ENCODE measurements at places on chromosomes 5 and 9.

GRCh38 chr9:107938801-107939386 lies 449.3 kb upstream of the KLF4 start:
- DNase-seq = no peak

DNA sequence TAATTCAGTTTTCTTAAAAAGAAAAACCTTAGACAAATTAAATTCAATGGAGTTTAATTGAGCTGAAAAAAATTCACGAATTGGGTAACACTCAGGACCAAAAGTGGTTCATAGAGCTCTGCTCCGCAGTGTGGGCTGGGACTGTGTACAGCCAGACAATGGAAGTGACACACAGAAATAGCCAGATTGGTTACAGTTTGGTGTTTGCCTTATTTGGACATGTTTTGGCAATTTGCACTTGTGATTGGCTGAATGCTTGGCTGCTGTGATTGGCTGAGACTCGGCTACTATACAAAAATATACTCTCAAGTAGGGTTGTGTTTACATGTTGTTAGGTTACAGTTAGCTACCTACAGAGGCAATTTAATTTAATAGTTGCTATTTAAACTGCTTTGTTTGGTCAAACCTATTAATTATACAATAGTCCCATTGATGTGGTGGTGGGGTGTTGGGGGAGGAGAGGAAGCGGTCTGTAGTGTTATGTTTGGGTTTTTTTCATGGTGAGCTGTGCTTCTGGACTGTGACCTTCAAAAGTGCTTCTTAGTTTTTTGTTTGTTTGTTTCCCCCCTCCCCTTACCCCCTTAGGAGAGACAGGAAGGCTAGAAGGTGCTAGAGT lies 95.2 kb downstream of the CNTLN start:
- no peak for DNase-seq

GRCh38 chr5:136808756-136809155 lies 443.4 kb upstream of the TRPC7 start:
- DNase-seq = no peak

GRCh38 chr5:160158087-160158486 lies 38.8 kb upstream of the PWWP2A start:
- no peak for DNase-seq

GRCh38 chr5:5666369-5666768 lies 243.9 kb downstream of the ICE1 start:
- no peak for DNase-seq

DNA sequence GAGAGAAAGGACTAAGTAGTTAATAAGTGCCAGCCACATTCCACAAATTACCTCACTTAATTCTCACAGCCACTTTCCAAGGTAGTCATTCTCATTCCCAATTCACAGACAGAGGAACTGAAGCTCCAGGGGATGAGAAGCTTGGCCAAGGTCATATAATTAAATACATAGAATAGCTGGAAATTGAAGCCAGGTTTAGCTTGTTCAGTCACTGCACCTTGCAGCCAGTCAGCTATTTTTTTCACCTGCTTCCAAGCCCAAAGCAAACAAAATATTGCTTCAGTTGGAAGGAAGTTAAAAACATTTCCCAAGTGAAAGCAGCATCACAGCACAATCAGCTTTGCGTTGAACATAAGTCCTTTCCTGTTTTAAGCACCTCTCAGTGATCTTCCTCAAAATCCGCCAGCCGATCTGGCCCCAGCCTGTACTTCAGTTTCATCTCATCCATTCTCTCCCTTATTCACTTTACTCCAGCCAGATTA lies 4.8 kb downstream of the ALDH1A1 start:
- no peak for DNase-seq

DNA sequence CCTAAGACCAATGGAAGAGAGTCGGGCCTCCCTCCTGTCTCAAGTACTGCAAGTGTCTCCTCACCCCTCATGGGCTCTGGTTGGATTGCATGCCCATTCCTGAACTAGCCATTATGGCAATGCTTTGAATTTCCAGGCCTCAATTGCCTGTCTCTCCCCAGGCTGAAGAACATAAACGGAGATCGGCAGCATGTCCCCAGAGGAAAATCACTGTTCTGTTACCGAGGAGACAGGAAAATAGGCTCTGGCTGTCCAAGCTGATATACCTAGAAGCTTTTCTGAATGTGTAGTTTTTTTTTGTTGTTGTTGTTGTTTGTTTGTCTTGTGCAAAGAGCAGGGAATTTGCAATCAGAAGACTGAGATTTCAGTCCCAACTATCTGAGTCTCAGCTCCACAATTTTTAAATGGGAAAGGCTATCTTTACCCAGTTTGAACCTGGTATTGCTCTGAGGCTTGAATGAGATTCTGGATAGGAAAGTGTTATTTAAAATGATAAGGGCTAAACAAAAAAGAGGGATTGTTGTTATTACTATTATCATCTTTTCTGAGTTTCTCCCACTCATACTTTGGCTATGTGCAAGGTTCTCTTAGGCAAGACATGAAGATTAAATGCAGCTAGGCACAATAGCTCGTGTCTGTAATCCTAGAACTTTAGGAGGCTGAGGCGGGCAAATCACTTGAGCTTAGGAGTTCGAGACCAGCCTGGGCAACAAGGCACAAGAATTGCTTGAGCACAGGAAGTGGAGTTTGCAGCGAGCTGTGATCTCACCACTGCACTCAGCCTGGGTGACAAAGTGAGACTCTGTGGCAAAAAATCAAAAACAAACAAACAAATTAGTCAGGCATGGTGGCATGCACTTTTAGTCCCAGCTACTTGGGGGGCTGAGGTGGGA lies 77.2 kb upstream of the KLF9 start:
- DNase-seq = no peak

DNA sequence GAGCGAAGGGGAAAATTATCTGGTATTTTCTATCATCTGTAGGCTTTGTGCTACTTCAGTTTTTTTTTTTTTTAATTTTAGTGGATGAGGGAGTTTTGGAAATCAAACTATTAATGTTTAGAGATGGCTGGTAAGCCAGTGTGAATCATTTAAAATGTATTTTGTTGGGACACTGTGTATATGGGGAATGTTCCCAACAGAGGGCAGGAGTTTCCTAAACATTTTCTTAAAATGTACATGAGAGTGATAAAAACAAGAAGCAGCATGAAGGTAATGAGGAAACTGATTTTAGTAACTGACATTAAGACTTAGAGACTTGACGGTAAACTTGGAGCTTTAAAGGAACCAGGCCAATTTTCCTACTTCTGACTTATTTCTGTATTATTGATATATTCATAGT lies 68.2 kb upstream of the ITGA2 start:
- DNase-seq = no peak

DNA sequence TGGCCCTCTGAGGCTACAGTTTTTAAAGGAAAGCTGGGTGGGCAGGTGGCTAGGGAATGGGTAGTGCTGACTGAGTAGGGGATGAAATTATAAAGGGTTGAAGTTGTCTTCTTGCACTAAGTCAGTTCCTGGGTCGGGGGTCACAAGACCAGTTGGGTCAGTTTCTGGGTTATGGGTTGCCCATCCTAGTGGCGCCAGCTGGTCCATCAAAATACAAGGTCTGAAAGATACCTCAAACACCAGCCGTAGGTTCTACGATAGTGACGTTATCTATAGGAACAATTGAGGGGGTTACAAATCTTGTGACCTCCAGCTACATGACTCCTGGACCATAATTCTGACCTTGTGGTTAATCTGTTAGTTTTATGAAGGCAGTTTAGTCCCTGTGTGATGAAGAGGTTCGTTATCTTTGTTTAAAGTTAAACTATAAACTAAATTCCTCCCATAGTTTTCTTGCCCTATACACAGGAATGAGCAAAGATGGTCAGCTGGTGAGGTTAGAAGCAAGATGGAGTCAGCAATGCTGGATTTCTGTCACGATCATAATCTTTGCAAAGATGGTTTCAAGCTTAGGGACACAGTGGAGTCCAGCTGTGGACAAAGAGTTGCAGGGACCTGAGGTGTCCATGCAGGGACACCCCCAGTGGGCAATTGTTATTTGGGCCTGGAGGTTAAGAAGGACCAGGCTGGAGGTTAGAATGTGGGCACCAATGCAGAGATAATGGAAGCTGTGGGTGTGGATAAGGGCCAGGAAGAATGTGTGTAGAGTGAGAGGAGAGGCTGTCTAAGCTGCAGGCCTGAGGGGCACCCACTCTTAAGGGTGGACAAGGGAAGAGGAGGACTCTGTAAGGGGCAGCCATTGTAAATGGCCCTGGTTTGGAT lies 14.0 kb upstream of the CREBRF start:
- DNase-seq = no peak
